ENCODE measurements at places on chromosomes 11 and 22. TPM values are rescaled to one million over a fixed set of nuclear protein-coding genes. Genes with fewer than 3 reads are reported as not detected.

Gene CCDC116
- total RNA-seq: 0.31 TPM

Gene KCNJ1
- not detected for total RNA-seq

Gene PARVG
- total RNA-seq: 59.5 TPM

Gene LMNTD2
- 3.1 TPM for total RNA-seq

Gene SCN4B
- 0.22 TPM for total RNA-seq

Gene FOLR2
- total RNA-seq: not detected

Gene ASPHD2
- total RNA-seq: 10.0 TPM

Gene CREBZF
- total RNA-seq: 45.2 TPM

- DNase-seq: no peak
These were observed 13.7 kb upstream of the POU2AF2 start for GRCh38 chr11:111231836-111232235.

DNA sequence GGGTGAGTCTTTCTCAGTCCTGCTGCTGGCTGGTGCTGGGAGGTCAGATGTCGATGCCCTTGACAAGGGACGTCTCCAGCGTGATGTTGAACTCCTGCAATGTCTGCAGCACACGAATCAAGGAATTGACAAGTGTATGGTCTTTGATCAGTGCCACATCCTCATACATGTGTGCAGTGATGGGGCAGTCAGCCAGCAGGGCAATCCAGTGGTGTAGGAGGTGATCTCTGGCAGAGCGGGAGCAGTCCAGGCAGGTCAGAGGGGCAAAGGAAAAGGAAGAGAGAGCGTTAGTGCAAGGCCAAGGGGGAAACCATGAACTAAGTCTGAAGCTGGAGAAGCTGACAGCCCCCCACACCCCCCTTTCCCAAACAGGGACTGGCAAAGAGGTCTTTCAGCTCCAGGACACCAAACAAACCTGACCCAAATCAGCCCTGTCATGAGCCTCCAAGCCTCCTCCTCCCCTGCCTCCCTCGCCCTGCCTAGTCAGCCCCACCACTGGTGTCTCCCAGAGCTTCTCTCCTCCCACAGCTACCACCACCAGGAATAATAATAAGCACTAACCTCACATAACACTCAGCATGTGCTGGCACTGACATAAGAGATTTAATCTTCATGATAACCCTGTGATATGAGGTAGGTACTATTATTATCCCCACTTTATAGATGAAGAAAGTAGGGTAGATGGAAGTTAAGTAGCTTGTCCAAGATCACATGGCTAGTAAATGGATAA, 48.4 kb upstream of the SCUBE2 start:
- no peak for DNase-seq

DNA sequence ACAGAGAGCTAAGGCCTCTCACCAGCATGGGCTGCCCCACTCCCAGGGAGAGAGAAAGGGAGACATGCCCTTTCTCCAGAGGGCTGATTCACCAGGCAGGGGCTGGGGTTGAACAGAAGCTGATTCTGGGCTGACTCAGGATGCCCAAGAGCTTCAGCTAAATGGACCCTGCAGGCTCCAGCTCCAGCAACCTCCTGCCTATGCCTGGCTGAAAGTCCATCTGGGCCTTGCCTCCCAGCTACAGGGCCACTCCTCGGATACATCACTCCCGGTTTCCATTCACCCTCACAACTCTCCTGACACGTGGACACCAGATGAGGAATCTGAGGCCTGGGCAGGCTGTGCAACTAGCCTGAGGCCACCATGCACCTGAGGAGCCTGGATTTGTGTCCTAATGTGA, 215.5 kb downstream of the BUD13 start:
- DNase-seq: no peak

DNA sequence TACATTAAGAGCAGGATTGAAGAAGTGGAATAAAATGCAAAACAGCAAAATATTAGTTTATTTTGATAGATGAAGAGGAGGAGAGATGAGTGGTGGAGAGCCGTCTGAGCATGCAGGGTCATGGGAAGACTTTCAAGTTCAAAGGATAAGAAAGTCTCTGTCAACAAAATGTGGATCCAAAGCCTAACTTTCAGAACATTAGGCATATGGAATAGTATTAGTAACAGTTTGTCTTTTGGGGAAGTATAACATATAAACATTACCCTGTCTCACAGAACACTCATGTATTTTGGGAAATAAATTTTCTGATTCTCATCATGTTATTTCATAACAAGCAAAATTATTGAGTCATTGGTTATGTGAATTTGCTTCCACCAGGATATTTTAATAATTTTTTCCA, 104.3 kb upstream of the CEP126 start:
- DNase-seq: no peak

DNA sequence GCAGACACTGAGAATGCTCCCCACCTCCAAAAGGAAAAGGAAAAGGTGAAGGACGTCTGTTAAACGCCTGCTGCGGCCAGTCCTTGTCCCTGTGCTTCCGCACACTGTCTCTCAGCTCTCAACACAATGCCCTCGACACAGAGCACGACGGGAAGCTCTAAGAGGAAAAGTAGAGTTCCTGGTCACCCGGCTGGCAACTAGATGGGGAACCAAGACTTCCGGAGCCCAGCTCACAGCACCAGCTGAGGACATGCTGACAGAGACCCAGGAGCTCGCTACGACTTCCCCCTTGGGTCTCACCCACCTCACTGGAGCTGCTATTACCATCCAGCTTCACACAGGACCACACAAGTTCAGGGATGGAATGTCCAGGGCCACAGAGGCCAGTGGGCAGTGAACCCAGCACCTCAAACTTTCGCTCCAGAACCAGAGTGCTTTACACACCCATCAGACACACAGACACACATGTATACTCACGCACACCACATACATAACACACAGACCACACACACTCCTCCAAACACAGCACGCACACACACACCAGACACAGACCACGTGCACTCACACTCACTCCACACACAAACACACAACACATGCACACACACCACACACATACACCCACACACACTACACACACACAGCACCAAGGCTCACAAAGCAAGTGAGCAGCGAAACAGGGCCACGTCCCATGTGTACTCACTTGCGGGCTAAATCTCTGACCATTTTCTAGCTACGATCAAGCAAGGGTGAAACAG, 9.6 kb downstream of the SULT4A1 start:
- no peak for DNase-seq

DNA sequence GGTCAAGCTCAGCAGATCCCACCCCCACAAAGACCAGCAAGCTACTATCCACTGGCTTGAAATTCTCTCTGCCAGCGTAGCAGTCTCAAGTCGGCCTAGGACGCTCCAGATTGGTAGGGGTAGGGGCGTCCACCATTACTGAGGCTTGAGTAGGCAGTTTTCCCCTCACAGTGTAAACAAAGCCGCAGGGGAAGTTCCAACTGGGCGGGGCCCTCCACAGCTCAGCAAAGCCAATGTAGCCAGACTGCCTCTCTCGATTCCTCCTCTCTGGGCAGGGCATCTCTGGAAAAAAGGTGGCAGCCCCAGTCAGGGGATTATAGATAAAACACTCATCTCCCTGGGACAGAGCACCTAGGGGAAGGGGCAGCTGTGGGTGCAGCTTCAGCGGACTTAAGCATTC, 1064.9 kb upstream of the TENM4 start:
- DNase-seq: no peak

DNA sequence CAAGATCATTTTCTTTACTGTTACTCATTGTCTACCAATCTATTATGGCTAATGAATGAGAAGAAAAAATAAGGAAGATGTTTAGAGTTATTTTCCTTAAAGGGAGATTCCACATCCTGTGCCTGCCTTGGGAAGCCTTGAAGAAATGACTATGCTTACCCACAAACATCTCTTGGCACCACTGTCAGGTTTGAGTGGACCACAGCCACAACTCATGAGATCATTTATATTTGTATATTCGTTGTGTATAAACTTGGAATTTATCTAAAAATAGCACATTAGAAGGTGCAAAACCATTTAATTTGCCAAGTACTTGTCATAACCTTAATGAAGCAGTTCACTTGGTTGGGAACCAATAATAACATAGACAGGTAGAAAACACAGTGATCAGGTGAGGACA, 740.8 kb downstream of the DLG2 start:
- DNase-seq: no peak

GRCh38 chr22:50677493-50678217, 5.0 kb downstream of the SHANK3 start:
- peak; percentile 5 for DNase-seq

DNA sequence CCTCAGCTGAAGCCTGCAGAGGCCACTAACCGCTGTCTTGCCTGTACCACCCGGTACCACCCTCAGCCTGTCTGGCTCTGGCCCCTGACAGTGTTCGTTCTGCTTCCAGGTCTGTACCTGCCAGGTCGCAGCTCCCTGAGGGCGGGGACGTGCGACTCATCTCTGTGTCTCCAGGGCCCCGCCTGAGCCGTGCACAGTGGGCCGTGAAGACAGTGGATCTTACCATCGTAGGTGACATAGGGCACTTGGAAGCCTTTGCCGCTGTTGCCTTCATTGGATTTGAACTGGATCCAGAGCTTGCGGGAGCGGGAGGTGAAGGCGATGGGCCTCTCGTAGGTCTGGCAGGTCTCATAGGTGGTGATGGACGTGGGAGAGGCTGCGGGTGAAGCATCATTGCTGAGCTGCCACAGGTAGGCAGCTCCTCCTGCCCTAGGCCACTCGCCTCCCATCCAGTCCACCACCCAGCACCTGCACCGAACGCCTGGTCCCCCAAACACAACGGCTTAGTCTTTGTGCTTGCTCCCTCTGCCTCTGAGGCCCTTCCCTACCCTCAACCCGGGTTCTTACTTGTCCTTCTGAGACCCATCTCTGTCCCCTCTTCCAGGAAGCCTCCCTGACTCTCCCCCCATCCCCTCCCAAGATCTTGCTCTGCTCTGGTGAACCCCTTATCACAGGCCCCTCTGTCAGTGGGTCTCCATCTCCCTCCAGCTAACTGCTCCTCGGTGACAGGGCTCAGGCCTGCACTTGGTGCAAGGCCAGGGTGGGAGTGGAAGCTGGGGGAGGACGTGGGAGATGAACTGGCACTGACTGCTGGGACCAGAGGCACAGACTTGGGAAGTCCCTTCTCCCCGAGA, 21.1 kb upstream of the TTLL12 start:
- no peak for DNase-seq

DNA sequence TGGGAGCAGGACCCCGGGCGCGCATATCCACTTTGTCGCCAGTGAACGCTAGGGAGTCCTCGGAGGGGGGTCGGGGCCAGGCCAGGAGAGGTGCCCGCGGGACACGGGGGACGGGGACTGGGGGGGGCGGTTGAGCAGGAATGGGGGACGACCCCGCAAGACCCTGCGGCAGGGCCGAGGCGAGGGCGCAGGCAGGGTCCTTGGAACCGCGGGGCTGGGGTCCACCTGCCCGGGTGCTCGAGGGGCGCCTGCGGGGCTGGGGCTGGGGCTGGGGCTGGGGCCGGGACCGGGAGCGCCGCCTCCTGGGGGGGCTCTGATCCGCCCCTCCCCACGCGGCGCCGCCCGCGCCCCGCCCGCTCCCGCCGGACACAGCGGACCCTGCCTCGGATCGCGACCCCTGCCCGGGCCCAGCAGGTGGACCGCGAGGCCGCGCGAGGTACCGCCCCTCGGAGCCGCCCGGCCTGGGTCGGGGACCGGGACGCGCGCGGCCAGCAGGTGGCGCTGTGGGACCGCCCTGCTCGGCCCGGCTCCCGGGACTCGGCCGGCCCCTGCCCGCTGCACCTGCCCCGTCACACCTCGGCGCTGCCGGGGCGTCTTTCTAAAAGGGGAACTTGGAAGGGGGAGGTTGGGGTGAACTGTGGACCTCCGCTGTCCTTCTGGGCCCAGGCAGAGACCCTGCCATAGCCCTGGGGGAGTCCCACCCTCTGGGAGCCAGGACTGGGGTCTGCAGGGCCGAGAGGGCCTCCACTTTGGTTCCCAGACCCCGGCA, 11.0 kb downstream of the CRELD2 start:
- DNase-seq: peak; percentile 80

Data from activated CD4-positive, alpha-beta memory T cell treated with anti-CD3 and anti-CD28 coated beads for 36 hours (primary cell).